ENCODE measurements at places on chromosomes 5 and 9.

DNA sequence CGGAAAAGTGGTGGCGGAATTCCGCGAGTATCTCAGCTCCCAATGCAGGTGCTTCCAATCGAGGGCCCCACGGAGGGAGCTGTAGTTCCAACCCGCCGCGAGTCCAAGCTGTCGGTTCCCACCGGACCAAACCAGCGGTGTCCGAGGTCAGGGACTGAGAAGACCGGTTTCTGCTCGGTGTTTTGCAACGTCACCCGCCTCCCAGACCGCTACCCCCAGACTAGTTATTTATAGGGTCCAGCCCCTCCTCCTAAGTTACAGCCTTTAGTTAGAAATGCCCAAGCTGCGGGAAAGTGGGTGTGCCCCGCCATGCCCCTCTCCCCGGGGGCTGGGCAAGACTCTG is 677 bp upstream of the MYORG start:
- DNase-seq: no peak

DNA sequence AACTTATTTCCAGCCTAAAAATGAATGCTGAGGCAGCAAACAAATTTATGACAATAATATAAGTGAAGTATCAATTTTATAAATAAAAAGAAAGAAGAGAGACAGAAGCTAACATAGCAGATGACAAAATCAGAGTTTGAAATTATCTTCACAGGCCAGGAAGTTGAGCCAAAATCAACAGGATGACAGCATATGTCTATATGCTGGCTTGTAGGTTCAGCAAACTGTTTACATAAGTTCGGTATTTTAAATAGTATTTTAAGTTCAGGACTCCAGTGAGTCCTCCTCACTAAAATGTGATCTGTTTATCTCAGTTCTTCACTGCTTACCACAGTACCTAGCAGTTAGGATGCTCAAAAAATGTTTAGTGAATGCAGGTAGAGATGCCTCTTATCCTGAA is 359.6 kb upstream of the SMC2 start:
- DNase-seq: no peak

DNA sequence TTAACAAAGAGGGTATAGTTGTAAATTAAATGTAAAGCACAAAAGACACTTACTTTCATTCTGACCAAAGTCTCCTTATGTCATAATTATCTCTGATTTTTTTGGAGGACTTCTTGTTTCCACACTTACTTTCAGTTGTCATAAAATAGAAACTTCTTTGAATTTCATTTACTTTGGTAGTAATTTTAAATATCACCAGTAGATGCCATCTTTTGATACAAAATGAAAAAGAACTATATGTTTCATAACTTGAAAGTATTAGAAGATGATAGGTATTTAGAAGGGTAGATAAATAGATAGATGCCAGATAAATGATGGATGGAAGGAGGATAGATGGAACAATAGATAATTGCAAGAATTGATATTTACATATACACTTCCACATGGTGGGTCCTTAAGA is 1865.3 kb upstream of the CDH9 start:
- no peak for DNase-seq

DNA sequence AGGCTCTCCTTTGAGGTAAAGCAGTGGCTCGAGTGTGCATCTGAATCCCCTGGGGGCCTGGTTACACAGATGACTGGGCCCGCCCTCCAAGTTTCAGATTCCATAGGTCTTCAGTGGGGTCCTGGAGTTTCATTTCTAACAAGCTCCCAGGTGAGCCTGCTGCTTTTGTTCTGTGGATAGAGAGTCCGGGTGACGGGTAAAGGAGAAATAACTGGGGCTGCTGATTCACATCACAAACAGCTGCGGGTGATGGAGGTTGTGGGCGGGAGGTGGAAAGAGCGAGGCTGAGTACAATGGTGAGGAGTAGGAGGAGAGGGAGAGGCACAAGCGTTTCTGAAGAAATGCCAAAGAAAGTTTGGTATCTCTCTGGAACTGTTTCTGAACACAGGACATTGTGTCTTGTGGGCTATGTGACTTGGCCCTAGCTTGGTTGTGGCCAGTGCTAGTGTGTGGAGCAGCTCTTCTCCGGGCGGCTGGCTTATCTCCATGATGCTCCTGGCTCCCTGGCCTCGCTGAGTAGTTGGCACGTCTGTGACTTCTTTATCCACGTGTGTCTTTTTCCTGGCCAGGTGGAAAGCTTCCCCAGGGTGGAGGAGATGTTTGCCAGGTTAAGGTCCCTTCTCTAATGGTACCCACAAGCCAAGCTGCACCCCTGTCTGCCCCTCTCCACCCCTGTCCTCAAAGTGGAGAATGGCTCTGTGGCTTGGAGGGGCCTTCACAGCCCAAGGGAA is 61.7 kb downstream of the HSPA4 start:
- DNase-seq: no peak

GRCh38 chr5:7650755-7651154 is 200.2 kb downstream of the CFAP90 start:
- DNase-seq: no peak

DNA sequence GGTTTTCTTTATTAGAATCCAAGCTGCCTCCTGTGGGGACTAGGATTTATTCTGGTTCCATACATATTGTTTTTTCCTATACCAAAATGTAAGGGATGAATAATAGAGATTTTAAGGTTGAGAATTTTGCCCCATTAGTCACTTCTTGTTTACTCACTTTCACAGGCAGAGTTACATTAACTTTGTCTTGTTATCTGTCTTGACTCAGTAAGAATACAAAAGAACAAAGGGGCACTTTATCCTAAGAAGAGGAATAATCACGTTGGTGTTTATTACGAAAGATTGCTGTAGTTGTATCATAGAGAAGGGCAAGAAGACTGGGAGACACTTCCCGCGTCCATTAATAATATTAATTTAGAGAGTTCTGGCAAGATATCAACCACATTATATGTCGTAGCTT is 599.7 kb upstream of the FTMT start:
- no peak for DNase-seq

- DNase-seq: no peak
These were observed 309.3 kb downstream of the CHSY3 start for GRCh38 chr5:130213607-130214006.

- DNase-seq: no peak
These were observed 111.9 kb upstream of the SLIT3 start for GRCh38 chr5:169412831-169413230.

Measured in left forelimb (tissue), 1 donor.